AG08396 (cell line): ENCODE measurements at places on chromosomes 2 and 18.

GRCh38 chr2:142874293-142874814 is 3.1 kb upstream of the KYNU start:
- no peak for DNase-seq

DNA sequence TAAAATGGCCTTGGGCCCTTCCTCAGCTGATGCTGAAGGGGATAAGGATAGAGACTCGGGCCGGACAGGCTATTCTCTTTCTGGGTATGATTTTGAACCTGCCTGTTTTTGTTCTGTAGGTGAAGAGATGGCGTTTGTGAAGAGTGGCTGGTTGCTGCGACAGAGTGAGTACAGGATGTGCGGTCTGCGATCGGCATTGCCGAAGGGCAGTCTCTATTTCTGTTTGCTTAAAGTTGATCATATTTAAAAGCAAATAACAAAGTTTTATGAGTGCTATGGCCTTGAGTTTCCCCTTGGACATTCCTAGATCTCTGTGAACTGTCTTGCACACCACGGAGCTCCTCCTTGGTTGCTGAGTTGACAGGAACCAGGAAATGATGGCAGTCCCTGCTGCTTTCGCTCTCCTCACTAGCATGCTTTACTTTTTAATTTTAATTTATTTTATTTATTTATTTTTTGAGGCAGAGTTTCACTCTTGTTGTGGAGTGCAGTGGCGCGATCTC is 15.7 kb downstream of the PLEKHB2 start:
- no peak for DNase-seq

- DNase-seq = no peak
Observed at GRCh38 chr2:43013821-43014345, 212.5 kb downstream of the ZFP36L2 start.

- DNase-seq = no peak
Observed at GRCh38 chr2:240308111-240308651, 127.3 kb upstream of the GPC1 start.

DNA sequence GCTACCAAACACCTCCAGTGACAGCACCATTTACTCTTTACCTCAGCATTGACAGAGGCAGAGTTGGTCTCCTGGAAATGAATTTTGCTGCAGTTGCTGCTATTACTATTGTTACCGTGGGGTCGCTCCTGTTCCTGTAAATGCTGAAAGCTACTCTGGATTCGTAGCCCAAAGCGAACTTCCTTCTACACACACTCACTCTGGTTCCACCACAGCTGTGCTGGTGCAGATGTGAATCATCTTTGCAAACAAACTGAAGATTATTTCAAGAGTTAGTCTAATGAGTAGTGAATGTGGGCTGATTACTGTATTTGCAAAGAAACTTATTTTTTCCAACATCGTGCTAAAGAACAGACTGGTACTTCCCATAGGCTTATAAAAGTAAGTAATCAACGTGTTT is 304.0 kb downstream of the LPIN1 start:
- DNase-seq = peak; percentile 26

DNA sequence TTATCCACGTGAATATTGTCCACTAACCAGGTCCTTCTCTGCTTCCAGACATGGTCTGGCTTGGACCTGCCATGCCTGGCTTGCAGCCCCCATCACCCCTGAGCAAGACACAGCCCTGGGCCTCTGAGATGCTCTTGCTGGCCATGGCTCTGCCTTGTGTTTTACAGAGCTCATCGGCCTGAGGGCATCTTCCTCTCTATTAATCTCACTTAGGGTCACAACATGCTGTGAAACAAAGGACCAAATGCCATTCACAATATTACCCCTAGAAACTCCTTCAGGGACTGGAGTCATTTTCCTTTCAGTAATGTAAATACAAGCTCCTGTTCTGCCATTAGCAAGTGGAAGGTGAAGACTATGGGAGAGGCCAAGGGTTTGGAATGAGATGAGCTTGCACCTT is 6.8 kb upstream of the TPO start:
- no peak for DNase-seq

GRCh38 chr2:17303521-17303920 is 214.7 kb downstream of the RAD51AP2 start:
- peak; percentile 9 for DNase-seq

- DNase-seq = no peak
Observed at GRCh38 chr2:239818086-239818485, 207.1 kb downstream of the NDUFA10 start.

DNA sequence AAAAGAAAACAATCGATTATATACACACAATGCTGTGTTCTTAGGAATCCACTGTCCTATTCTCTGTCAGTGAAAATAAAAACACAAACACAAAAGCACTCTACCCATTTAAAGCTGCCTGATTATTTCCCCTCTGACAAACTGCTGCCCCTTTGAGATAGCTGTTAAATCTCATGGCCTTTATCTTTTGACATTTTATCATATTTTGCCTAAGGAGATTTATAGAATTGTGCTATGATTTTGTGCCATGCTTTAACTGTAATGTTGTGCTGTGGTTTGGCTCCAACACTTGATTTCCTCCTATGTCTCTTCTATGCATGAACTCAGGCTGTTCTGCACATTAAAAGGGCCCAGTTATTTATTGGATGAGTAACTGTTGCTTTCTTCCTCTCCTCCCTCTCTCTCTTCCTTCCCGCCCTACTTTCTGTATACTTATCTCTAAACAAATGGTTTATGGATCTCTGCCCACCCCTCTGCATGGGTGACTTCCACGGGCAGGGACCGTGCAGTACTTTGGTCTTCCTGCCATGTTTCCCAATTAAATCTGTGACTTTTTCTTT is 1096.6 kb downstream of the TSN start:
- DNase-seq = no peak

GRCh38 chr2:188118431-188118830 is 173.2 kb upstream of the GULP1 start:
- no peak for DNase-seq

- no peak for DNase-seq
Observed at GRCh38 chr2:27091746-27092695, 5.4 kb downstream of the KHK start.

GRCh38 chr2:36797324-36798070 is 101.0 kb downstream of the VIT start:
- DNase-seq = no peak

- no peak for DNase-seq
Observed at GRCh38 chr18:61503688-61504087, 170.5 kb downstream of the CDH20 start.
